Placental pericyte (primary cell): ENCODE measurements at places on chromosomes 1 and 21. TPM values are rescaled to one million over a fixed set of nuclear protein-coding genes. Genes with fewer than 3 reads are reported as not detected.

Gene CLDN8
- total RNA-seq: not detected in 2 replicates

Gene PTPRU
- 25.8 and 30.9 TPM in 2 replicates for total RNA-seq

Gene S100A16
- 83.8 and 558 TPM in 2 replicates for total RNA-seq

Gene NECTIN4
- total RNA-seq: 1.1 and 2.6 TPM in 2 replicates

Gene ACOT11
- 1.5 and 2.1 TPM in 2 replicates for total RNA-seq

Gene ADORA3
- 0.43 TPM in 1 of 2 replicates, not detected in the other for total RNA-seq

Gene EPHB2
- total RNA-seq: 72.0 and 123 TPM in 2 replicates

Gene CFAP141
- not detected in 2 replicates for total RNA-seq

Gene ALG14
- 2.2 and 4.9 TPM in 2 replicates for total RNA-seq
